ENCODE measurements at places on chromosomes 7 and 10.

DNA sequence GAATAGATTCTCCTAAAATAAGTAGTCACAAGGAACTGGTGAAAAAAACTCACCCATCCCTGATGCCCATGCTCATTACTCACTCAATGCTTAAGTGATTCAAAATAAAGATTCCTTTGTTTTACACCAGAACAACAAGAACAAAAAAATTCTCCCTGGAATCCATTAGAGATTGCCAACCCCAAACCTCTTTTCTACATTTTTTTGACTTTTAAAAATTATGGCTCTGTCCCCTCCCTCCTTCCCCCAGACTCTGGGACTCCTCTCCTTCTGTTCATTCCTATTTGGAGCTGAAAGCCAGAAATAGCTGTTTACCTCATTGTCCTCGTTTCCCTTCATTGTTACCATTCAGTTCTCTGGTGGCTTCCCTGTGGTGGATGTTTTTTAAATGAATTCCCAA is 63.2 kb upstream of the FHIP2A start:
- DNase-seq = no peak

DNA sequence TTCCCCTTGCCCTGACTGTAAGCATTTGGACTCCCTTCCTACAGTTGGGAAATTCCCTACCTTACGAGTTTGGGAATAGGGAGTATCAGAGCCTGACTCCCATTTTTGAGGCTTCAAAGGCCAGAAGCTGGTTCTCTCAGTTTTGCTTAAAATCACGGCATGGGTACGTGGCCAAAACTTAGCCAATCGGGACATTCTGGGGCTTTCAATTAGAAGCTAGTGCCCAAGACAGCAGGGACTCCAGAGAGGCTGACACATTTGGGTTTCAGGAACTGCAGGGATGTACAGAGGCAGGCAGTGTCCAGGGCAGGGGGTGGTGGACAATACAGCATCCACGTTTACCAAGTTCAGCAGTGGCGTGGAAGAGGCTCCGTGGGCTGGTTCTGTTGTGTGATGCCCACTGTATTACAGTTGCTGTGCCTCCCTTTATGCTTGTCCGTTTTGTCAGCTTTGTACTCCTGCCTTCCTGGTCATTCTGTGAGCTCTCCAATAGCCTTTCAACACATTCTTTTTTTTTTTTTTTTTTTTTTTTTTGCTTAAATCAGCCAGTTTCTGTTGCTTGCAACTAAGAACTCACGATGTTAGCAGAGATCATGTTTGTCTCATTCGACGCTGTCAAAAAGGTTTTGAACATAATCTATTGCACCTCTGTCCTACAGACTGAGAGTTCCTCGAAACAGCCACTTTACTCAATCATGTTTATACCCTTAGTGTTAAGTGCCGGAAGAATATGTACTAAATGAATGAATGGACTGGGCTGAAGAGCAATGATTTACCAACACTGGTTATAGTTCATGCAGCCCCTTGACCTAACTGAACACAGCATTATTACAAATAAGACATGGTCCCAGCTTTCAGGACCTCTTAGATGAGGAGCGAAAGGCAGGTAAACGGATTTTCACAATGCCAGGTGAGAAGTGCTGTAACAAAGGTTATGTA is 1.1 kb downstream of the GGCT start:
- no peak for DNase-seq

DNA sequence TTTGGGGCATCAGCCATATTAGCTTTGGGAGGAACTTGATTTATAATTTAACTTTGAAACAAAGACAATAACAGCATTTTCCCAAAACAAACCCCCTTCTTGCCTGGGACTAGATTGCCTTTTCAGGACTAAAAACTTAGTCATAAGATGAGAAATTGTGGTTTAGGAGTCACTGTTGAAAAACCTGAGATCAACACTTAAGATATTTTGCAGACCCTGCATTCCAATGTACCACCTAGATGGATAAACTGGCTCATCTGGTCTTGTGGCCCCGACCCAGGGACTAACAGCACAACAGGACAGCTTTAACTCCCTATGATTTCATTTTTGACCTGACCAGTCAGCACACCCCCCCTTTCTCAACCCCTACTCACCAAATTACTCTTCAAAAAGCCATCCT is 1165.4 kb downstream of the XPNPEP1 start:
- no peak for DNase-seq

GRCh38 chr10:84820120-84820519 is 491.7 kb downstream of the CCSER2 start:
- DNase-seq = no peak

- DNase-seq = no peak
Measured at GRCh38 chr7:108311446-108312168, 144.6 kb downstream of the NRCAM start.

DNA sequence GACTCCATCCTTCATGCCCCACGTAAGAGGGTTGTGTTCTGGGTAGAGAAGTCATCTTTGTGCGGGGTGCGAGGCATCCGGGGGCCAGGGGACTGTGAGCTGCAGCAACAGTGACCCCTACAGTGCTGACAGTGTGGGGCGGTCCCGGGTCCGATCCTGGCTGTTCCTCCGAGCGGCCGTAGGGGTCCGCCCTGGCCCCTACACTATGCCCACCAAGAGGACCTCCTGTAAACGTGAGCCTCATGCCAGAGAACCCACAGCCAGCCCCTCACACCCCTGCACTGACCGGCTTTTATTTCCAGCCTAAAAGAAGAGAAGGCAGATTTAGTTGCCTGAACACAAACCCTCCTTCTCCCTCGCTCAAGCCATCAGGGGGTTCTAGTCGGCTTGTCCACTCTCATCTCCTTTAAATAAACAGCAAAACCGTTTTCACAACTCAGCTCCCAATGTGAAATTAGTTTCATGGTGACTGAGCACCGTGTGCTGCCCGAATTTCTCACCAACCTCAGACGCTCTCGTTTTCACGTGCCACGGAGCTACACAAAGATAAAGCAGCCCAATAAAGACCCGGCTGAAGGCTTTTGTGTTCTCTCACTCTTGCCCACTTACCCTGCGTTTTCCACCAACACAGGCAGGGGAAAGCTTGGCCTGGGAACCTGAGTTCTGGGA is 588.6 kb downstream of the PTPRN2 start:
- no peak for DNase-seq

DNA sequence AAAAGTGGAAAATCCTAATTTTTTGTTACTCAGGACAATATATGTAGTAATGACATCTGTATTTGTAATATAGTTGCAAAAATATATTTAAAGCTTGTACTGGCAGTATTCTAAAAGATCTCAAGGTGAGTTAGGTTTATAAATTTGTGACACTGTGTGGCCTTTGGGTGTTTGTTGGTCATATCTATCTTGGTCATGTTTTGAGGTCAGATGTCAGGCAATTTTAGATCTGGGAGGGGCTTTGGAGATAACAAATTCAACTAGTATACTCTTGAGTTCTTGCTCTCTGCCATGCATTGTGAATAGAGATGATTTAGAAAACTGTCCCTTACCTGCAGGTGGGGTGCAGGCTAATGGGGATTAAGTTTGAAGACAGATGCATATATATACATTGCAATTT is 3.1 kb downstream of the TBC1D12 start:
- no peak for DNase-seq

GRCh38 chr7:135512135-135512887 is 2.4 kb upstream of the CNOT4 start:
- DNase-seq = no peak

DNA sequence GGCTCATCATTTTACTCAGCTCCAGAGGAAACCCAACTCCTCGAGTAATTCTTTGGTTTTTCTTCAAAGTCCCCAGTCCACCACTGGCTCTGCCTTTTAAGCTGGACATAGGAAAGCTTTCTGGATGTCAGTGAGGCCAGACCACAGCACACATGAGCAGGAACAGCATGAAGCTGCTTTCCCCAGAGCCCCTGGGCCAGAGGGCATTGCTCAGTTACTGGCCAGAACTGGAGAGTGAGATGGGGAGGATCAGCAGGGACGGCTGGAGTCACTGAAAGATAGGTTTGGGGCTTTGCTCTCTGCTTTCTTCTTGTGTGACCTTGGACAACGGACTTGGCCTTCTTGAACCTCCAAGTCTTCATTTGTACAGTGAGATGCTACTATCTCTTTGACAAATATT is 43.1 kb downstream of the PARP12 start:
- DNase-seq = no peak

Data from T-cell (primary cell).